ENCODE measurements at places on chromosomes 2 and 18.
A peak's percentile ranks its signal among the peaks of the same experiment; 100 is the strongest.

GRCh38 chr2:157032017-157032416, 225.5 kb upstream of the GALNT5 start:
- DNase-seq = no peak

- no peak for DNase-seq
These were observed 69.3 kb downstream of the KCNG2 start for GRCh38 chr18:79866889-79867574.

DNA sequence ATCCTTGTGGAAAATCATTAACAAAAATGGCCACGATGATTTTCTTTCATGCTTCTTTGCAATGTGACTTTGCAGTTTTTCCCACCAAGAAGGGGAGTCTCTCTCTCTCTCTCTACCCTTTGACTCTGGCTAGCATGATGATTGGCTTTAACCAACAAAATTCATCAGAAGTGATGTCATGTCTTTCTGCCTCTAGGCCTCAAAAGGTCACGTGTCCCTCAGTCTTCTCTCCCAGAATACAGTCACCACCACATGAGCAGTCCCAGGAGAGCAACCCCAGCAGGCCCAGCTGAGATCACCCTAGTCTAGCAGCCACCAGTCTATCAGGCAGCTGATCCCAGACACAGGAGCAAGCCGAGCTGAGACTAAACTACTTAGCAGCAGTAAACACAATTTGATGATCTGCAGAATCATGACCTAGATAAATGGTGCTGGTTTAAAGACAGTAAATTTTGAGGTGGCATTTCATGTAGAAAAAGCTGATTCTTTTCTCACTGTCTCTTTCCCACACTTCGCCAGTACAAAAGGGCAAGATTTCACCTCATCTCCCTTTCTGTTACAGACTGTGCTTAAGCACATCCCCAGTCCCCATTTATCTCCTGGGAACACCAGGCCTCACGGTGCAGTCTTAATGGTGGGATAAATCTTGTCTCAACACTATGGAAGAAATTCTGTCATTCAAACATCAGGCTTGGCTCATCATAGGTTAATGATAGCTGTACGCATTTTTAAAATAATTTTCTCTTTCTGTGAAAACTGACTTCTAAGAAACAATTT, 132.7 kb downstream of the SCG2 start:
- DNase-seq = no peak

DNA sequence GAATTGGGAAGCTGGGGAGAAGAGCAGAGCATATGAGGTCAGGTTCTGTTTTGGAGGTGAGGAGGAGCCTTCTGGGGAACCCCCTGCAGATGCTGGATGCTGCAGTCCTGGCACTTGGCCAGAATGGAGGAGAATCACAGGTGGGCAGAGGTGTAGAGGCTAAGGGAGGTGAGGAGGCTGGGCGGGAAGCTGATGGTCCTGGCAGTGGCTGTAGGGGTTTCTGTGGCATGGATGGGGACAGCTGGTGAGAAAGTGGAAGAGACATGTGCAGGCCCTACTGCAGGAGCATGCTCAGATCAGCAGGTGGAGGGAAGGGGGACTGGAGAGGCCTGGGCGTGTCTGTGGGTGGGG, 101.3 kb downstream of the DYSF start:
- no peak for DNase-seq

DNA sequence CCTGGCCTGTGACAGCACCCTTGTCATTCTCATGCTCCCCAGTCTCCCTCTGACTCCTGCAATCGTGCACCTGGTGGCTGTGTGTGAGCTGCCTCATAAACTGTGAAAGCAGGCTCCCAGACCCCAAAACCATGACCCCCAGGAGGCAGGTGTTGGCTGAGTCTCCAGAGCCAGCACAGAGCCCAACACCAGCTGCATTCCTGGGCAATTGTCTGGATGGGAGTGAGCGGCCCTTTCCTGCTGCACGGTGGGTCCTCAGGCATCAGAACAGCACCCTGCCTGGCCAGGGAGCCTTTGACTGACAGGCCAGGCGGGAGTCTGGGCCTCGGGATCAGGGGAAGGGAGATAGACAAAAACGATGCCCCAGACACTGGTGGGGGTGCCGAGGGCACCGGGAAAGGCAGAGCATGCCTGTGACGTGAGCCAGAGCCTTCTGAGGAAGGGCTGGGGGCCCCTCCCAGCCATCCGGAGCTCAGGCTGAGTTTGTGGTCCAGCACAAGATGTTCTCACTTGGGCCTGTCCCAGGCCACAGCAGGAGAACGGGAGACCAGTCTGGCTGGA, 135.1 kb upstream of the GPC1 start:
- DNase-seq = no peak

DNA sequence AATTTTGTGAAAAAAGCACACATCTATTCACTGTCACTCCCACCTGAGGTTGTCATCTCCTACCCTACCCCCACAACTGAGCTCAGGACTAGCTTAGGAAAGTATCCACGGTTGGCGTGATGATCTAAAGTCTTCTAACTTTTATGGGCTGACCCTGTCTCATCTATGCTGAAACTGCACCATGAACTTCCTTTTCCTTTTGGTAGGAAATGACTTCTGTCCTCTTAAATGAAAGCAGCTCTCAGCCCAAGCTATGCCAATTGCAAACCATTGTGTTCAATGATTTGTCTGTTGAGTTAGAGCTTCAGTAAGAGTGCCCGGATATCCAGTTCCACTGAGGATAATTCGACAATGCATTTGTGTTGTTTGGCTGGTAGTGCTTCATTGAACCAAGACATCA, 52.7 kb downstream of the ARHGAP25 start:
- no peak for DNase-seq

DNA sequence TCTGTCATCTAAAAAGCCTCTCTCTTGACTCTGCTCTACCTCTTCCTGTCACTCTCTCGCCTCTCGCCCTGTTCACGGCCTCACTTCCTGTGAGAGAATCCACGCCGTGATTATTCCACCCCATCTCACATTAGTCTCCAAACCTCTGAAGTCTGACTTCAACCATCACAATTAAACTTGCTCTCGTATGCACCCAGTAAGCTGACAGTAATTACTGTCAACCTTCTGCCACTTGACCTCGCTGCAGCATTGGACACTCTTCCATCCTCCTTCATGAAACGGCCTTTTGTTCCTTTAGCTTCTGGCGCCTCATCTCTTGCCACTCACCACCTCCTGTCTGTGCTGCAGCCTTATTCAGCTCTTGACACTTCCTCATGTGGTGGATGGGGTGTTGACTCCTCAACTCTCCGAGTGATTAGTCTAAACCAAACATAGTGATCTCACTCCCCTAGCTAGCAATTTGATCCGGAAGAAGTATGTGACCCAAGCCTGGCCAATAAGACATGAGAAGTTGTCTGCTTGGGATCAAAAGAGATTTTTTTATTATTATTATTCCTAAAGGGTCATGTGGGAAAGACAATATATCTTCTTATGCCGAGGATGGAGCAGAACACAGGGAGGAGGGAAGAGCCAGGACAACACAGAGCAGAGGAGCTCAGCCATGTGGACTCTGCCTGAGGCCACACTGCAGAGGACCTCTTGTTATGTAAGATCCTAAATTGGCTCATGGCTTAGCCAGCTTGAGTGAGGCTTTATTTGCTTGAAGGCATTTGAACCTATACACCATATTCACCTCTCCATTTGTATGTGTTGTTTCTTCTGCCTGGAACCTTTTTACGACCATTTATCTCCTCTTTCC, 38.4 kb upstream of the MYO1B start:
- peak; percentile 17 for DNase-seq

DNA sequence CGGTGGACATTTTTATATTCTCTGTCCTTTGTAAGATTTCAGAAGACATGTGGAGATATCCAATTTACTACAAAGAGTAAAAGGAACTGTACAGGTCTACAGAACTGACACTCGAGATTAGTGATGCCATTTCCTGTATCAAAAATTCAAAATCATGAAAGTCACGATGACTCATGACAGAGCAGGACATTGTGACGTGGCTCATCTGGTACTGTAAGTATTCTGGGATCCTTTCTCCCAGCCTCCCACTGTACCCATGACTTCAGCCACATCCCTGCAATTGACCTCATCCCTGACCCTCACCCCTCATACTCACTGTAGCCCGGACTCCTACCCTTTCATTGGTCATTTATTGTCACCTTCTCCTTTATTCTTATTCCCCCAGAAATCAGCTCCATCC, 736.5 kb downstream of the EPHA4 start:
- DNase-seq = no peak

- peak; percentile 83 for DNase-seq
These were observed 45.1 kb upstream of the ACAA2 start for GRCh38 chr18:49858309-49859020.

- DNase-seq = no peak
These were observed 34.8 kb downstream of the TRAPPC12 start for GRCh38 chr2:3414133-3414860.

DNA sequence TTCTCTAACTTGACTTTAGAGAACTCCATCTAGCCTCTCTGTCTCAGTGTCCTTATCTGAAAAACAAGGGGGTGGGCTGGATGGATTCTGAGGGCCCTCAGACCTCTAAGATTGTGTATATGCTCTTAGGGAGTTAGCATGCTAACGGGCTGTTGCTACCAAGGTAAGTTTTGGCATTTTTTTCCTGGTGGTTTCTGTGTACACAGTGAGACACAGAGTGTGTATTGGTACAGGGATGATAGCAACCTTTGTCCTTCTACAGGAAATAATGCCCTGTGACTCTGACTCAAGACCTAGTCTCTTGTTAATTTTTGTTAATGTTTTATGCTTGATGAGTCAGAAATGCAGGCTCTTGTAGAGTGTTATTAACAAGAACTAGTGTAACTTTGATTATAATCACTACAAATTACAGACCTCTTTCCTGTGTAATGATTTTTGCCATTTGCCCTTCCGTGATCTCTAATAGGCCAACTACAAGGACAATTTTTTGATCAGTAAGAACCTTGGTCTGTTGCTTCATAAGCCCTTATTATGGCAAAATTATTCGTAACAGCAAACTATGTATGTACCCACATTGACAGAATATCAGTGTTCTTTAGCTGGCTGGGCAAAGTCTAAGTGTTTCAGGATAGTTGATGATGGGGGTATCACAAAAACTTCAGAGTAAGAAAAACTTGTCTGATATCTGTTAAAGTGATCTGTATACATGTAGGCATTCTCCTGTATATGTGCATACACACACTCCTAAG, 89.7 kb downstream of the SPTBN1 start:
- no peak for DNase-seq

- no peak for DNase-seq
These were observed 402.5 kb upstream of the TRIB2 start for GRCh38 chr2:12314127-12314760.

DNA sequence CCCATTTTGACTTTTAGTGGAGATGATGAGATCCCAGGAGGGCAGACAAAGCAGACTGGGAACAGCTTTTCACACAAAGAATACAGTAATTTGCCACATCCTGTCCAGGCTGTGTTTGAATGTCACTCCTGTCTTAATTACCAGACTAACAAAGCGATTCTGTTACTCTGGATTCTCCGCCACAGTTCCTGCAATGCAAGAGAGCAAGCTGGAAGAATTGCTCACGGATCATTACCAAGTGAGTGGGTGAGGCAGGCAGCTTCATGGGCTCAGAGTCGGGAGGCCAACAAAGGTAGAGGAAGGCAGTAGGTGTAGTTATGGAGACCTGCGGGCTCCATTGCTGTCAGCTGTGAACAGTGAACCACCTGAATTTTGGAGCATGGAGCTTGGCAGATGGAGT, 250.5 kb upstream of the ATP5MC3 start:
- DNase-seq = peak; percentile 9

DNA sequence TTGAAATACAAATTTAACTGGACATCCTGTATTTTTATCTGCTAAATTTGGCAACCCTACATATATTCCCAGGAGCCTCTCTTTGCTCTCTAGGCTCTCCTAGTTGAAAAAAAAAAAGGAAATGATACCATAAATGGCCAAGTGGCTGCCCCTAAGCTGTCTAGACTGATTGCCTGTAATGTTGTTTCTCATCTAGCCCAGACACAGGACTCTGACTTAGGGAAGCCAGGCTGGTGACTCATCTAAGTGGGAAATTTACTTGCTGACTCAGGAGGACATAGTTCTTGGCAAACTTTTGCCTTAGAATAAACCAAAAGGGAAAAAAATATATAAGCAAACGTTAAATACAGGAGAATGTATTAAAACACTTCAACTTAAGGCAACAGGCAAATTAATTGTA, 14.6 kb upstream of the ITGAV start:
- DNase-seq = no peak

GRCh38 chr2:197146995-197147394, 163.6 kb downstream of the ANKRD44 start:
- no peak for DNase-seq

DNA sequence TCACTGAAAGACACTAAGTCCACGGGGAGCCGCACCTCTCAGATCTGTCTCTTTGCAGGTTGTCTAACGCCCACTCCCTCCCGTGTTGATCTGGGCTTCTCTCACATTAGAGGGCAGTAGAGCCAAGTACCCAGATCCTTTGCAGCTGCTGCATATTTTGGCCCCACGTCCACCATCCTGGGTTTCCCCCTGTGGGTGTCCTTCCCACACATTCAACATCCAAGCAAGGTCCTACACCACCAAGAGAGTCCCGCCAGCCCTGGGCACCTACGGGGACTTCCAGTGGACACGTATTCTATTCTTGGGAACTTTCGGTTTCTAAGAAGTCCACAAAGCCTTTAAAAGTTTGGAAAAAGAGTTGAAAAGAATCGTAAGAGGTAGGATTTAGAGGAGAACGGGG, 116.6 kb downstream of the ATL2 start:
- DNase-seq = no peak

GRCh38 chr2:171394164-171394740, 39.5 kb downstream of the METTL8 start:
- no peak for DNase-seq

GRCh38 chr2:191831410-191831994, 15.4 kb downstream of the CAVIN2 start:
- no peak for DNase-seq

DNA sequence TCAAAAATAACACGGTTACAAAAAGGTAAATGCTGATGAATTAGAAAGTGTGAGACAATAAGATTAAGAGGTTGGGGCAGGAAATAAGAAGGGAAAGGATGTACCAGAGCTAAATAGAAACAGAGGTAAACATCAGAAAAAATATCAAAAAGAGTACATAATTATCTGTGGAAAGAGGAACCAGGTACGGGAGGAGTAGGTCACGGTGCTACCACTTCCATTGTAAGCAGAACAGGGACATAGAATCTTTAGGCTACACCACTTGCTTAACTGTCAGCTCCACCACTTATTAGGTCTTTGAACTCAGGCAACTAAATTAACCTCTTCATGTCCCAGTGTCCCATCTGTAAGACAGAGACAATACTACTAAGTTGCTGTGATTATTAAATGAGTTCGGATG, 350.3 kb downstream of the LRATD1 start:
- no peak for DNase-seq

DNA sequence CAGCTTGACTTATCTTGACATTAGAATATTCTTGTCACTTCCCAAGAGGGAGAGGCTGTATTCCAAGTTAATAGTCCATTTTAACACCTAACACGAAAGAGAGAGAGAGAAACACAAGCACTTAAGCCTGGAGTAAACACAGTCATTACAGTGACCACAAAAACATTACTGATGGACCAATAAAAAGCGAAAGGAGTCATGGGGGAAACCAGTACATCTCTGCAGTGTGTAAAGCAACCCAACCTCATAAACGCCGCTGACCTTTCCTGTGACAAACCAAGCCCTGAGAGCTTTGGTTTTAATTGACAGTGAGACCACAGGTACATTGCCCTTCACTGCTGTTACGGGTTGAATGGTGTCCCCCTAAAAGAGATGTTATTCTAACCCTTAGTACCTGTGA, 78.3 kb downstream of the SMAD4 start:
- DNase-seq = no peak
